Left colon (tissue), 2 donors: ENCODE measurements at places on chromosomes 16 and 17. TPM values are rescaled to one million over a fixed set of nuclear protein-coding genes. Genes with fewer than 3 reads are reported as not detected.

Gene IL17C
- total RNA-seq: not detected

Gene HOXB8
- 6.3 TPM for total RNA-seq

Gene CCL14
- total RNA-seq: 2.3 TPM

Gene MYOCD
- total RNA-seq: 2.1 TPM

Gene MYH1
- not detected for total RNA-seq

Gene SEPTIN12
- not detected for total RNA-seq

Gene VASN
- 2.2 TPM for total RNA-seq

Gene CCL23
- not detected for total RNA-seq

Gene NKD1
- total RNA-seq: 5.6 TPM

Gene ZFP3
- total RNA-seq: 8.6 TPM

Gene PLK1
- 15.6 TPM for total RNA-seq

Gene SKAP1
- 2.5 TPM for total RNA-seq

Gene CCL16
- not detected for total RNA-seq

Gene KIF22
- 53.0 TPM for total RNA-seq

Gene CDH13
- total RNA-seq: 4.1 TPM

Gene MMP28
- 62.7 TPM for total RNA-seq

Gene NPIPA5
- 1.2 TPM for total RNA-seq

Gene LDHD
- total RNA-seq: 89.2 TPM

Gene CCL8
- 4.2 TPM for total RNA-seq

Gene DRC3
- total RNA-seq: 0.61 TPM

Gene TRIM47
- total RNA-seq: 61.8 TPM

Gene FOXN1
- total RNA-seq: 0.64 TPM

Gene RAMP2
- 7.7 TPM for total RNA-seq

Gene TPSD1
- total RNA-seq: 2.8 TPM

Gene PDILT
- total RNA-seq: not detected

Gene FAM83G
- 34.7 TPM for total RNA-seq

Gene PPY
- total RNA-seq: not detected

Gene SLC12A3
- not detected for total RNA-seq

Gene EVPLL
- total RNA-seq: 0.22 TPM

Gene PERCC1
- total RNA-seq: not detected
